Stimulated activated CD8-positive, alpha-beta memory T cell treated with anti-CD3 and anti-CD28 coated beads, Interleukin-7, amount 100 ng/mL, for 48 hours (primary cell): ENCODE measurements at places on chromosomes 5 and 9.

GRCh38 chr5:71830681-71831539 is 111.8 kb downstream of the CARTPT start:
- no peak for DNase-seq

DNA sequence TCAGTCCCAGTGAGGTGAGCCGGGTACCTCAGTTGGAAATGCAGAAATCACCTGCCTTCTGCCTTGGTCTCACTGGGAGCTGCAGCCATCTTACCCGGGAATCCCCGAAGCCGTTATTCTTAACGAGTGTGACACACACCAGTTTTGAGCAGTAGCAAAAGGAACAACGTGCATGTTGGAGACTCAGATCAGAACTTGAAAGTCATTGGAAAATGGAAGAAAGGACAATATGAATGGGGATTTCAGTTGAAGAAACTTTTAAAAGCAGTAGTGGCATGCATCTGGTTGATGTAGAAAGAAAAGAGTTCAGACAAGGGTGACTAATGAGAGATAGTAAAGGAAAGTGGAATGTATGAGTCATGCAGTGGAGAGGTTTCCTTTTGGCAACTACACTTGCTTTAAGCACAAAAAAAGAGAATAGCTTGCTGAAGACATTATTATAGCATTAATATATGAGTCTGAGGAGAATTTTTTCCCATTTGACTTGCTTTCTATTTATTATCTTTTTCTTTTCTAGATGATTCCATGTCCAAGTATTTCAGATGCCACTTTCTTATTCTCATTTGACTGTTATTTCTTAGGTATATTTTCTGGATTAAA is 44.4 kb upstream of the ANKDD1B start:
- DNase-seq: peak; percentile 43

- no peak for DNase-seq
Observed at GRCh38 chr5:122165559-122166078, 36.3 kb downstream of the ZNF474 start.

- no peak for DNase-seq
Observed at GRCh38 chr5:21685522-21685921, 1167.6 kb downstream of the CDH12 start.

- no peak for DNase-seq
Observed at GRCh38 chr5:440401-441201, 2.4 kb upstream of the EXOC3 start.

- peak; percentile 55 for DNase-seq
Observed at GRCh38 chr9:2620919-2621721, 467 bp upstream of the VLDLR start.

DNA sequence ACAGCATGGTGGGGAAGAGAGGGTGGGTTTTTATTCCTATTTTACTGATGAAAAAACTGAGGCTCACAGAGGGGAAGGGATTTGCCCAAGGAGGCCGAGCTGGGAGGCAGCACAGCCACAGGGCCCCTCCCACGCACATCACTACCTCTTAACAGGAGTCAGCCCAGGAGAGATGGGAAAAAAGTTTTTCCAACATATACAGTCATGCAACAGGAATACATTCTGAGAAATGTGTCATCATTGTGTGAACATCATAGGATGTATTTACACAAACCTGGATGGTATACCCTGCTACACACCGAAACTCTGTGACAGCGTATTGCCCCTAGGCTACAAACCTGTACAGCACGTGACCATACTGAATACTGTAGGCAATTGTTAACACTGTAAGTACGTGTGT is 11.6 kb downstream of the TRAF1 start:
- DNase-seq: no peak

DNA sequence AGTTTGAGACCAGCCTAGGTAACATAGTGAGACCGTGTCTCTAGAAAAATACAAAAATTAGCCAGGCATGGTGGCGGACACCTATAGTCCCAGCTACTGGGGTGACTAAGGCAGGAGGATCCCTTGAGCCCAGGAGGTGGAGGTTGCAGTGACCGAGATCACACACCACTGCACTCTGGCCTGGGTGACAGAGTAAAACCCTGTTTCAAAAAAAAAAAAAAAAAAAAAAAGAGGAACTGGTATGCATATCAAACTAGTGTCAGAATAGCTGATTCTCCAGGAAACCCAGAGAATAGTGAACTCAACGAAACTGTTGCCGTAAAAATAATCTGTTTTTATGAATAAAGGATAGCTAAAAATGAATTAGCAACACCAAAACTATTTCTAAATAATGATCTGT is 126.6 kb upstream of the BASP1 start:
- DNase-seq: no peak

- DNase-seq: no peak
Observed at GRCh38 chr5:162514116-162514515, 446.5 kb downstream of the GABRG2 start.

DNA sequence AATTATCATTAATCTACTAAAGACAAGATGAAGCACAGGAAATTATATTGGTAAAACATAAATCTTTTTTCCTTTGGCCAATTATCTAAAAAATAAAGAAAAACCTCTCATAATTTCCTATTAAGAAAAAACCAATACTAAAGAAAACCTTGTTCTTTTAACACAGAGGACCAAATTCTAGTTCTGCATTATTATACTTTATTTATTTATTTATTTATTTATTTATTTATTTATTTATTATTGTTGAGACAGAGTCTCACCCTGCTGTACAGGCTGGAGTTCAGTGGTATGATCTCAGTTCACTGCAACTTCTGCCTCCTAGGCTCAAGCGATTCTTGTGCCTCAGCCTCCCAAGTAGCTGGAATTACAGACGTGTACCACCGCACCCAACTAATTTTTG is 377.8 kb upstream of the ADAMTS16 start:
- no peak for DNase-seq

GRCh38 chr5:101590384-101590783 is 687.3 kb upstream of the ST8SIA4 start:
- no peak for DNase-seq

DNA sequence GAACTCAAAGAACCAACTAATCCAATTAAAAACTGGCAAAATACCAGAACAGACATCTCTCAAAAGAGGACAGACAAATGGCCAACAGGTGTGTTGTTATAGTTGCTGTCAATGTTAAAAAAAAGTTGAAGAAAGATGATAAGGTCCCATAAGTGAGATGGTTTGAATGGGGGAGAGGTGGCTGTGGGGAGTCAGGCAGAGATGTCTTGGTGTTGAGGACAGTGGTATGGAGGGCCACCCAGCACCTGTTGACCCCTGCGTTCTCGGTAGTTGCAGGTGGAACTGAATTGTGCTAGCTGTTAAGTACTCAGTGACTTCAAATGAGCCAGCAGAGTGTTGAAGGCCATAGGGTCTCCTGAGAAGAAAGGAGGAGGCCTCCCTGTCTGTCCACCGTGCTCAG is 55.9 kb upstream of the PITX1 start:
- DNase-seq: no peak

GRCh38 chr5:109256486-109256885 is 153.3 kb downstream of the PJA2 start:
- no peak for DNase-seq

GRCh38 chr9:3608011-3608410 is 82.2 kb upstream of the RFX3 start:
- no peak for DNase-seq
